ENCODE measurements at places on chromosomes 11 and 22. TPM values are rescaled to one million over a fixed set of nuclear protein-coding genes. Genes with fewer than 3 reads are reported as not detected.

EIF4G2 gene
- 514 TPM for total RNA-seq

TREH gene
- 0.05 TPM for total RNA-seq

YPEL1 gene
- 4.2 TPM for total RNA-seq

SCYL1 gene
- total RNA-seq, result 182 TPM

ZNF214 gene
- 2.5 TPM for total RNA-seq

RAC2 gene
- 7.3 TPM for total RNA-seq

TMEM191C gene
- 4.5 TPM for total RNA-seq

SEPTIN3 gene
- not detected for total RNA-seq

DUSP8 gene
- 23.2 TPM for total RNA-seq

FGF3 gene
- not detected for total RNA-seq

KRTAP5-2 gene
- not detected for total RNA-seq

OR8G5 gene
- total RNA-seq, result not detected

CD6 gene
- 0.53 TPM for total RNA-seq

FAM83F gene
- 3.0 TPM for total RNA-seq

RANGAP1 gene
- total RNA-seq, result 80.2 TPM

TEX12 gene
- total RNA-seq, result not detected

SCUBE2 gene
- not detected for total RNA-seq

RFPL2 gene
- not detected for total RNA-seq

GLYAT gene
- total RNA-seq, result not detected

GRAP2 gene
- not detected for total RNA-seq

RASD2 gene
- total RNA-seq, result 0.05 TPM

C22orf42 gene
- total RNA-seq, result not detected

PSMC3 gene
- total RNA-seq, result 206 TPM

OR5P2 gene
- total RNA-seq, result not detected

API5 gene
- total RNA-seq, result 70.2 TPM

ARHGAP8 gene
- 38.1 TPM for total RNA-seq

PATE2 gene
- total RNA-seq, result not detected

SOX10 gene
- not detected for total RNA-seq

TRIM66 gene
- total RNA-seq, result 7.0 TPM

MGAT3 gene
- total RNA-seq, result 1.0 TPM

HEPN1 gene
- not detected for total RNA-seq

WDR74 gene
- total RNA-seq, result 183 TPM

XKR3 gene
- not detected for total RNA-seq

CENPM gene
- total RNA-seq, result 140 TPM

NCAM1 gene
- not detected for total RNA-seq

PAMR1 gene
- not detected for total RNA-seq

GTPBP1 gene
- total RNA-seq, result 53.8 TPM

APOL4 gene
- total RNA-seq, result 0.65 TPM

EXPH5 gene
- total RNA-seq, result 10.6 TPM

SLC25A17 gene
- total RNA-seq, result 13.4 TPM

ARHGAP20 gene
- total RNA-seq, result not detected

GDPD4 gene
- not detected for total RNA-seq

MAJIN gene
- total RNA-seq, result not detected

ARAP1 gene
- 109 TPM for total RNA-seq

Measured in HT-29 (cell line).